ENCODE measurements at places on chromosomes 13 and 19. TPM values are rescaled to one million over a fixed set of nuclear protein-coding genes. Genes with fewer than 3 reads are reported as not detected.

The ZNF667 gene
- 0.29 TPM for total RNA-seq

The CEACAM4 gene
- not detected for total RNA-seq

DNA sequence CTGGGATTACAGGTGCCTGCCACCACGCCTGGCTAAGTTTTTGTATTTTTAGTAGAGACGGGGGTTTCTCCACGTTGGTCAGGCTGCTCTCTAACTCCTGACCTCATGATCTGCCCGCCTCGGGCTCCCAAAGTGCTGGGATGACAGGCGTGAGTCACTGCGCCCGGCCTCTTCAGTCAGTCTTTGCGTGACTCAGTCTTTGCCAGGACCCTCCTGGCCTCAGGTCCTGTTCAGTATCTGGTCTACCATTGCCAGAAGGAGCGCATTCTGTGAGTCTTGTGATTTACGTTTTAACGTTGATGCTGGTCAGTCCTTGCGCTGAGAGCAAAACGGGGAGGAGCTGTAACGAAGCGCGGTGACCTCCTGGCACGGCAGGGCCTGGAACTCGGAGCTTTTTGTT, 7.6 kb upstream of the HMG20B start:
- no peak for DNase-seq
- no peak overlapping the region for H3K27ac ChIP-seq
- no peak overlapping the region for H3K4me3 ChIP-seq
- H3K4me1 ChIP-seq, result no peaks in the 10 kb centered on the region
- no peaks in the 10 kb centered on the region for H3K36me3 ChIP-seq
- H3K27me3 ChIP-seq, result no peaks in the 10 kb centered on the region

DNA sequence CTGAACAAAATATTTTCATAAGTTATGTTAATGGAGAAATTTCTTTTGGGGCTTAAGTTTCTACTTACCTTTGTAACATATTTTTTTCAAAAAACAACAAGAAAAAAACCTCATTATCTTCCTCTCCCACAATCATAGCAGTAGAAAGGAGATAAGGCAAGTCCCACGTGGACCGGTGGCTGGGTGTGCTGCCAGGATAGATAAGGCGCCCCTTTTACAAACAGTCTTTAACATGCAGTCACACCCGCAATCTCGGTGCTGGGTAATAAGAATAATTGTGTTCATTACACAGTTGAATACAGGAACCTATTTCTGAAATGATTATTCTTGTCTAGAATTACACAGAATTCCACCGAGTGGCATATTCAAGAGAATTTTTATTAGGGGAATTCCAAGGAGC, 1202.3 kb downstream of the UQCRFS1 start:
- H3K4me3 ChIP-seq, result no peak overlapping the region
- no peaks in the 10 kb centered on the region for H3K4me1 ChIP-seq
- no peak overlapping the region for H3K27ac ChIP-seq
- H3K27me3 ChIP-seq, result no peaks in the 10 kb centered on the region
- no peaks in the 10 kb centered on the region for H3K36me3 ChIP-seq

- no peak for DNase-seq
- H3K27ac ChIP-seq, result peak overlapping the region; percentile 66
- peaks cover 21% of the 10 kb centered on the region for H3K4me1 ChIP-seq
- H3K36me3 ChIP-seq, result peaks cover 13% of the 10 kb centered on the region
These were observed 407 bp upstream of the ZNF440 start for GRCh38 chr19:11813703-11814028.

GRCh38 chr13:109727251-109727650, 59.1 kb downstream of the IRS2 start:
- peaks cover 2% of the 10 kb centered on the region for H3K4me1 ChIP-seq
- H3K27ac ChIP-seq, result no peak overlapping the region
- no peak overlapping the region for H3K4me3 ChIP-seq
- no peaks in the 10 kb centered on the region for H3K27me3 ChIP-seq

GRCh38 chr19:58397533-58398037, 2.1 kb downstream of the RNF225 start:
- H3K4me3 ChIP-seq, result no peak overlapping the region
- H3K27me3 ChIP-seq, result peaks cover 11% of the 10 kb centered on the region
- H3K4me1 ChIP-seq, result peaks cover 24% of the 10 kb centered on the region
- H3K27ac ChIP-seq, result no peak overlapping the region
- no peak for DNase-seq
- peaks cover 23% of the 10 kb centered on the region for H3K36me3 ChIP-seq

The IL4I1 gene
- total RNA-seq, result 7.5 TPM

DNA sequence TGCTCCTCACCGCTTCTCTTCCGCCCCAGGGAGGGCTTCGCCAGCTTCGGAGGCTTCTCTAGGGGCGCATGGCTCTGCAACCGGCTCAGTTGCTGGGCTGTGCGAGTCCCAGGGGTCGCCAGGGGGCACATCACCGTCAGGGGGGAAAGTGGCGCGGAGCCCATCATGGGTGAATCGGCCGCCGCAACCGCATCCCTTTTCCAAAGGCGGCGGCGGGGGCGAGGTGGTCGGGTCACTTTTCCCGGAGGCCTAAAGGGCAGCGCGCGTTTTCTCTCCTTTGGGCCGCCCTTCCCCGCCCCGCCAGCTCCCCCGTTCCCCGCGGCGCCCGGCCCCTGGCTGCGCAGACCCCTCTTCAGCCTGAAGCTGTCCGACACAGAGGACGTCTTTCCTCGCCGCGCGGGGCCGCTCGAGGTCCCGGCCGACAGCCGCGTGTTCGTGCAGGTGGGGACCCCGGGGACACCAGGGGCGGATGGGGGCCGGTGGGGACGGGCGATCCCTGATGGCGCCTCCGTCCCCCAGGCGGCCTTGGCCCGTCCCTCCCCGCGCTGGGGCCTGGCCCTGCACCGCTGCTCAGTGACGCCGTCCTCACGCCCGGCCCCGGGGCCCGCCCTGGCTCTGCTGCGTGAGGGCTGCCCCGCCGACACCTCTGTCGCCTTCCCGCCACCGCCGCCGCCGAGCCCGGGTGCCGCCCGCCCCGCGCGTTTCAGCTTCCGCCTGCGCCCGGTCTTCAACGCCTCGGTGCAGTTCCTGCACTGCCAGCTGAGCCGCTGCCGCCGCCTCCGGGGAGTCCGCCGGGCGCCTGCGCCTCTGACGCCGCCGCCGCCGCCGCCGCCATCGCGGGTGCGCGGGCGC, 1.7 kb downstream of the TGFBR3L start:
- peak; percentile 80 for DNase-seq
- peaks cover 29% of the 10 kb centered on the region for H3K4me1 ChIP-seq
- peak overlapping the region; percentile 72 for H3K4me3 ChIP-seq
- H3K36me3 ChIP-seq, result peaks cover 6% of the 10 kb centered on the region
- no peak overlapping the region for H3K27ac ChIP-seq

- H3K27ac ChIP-seq, result peak overlapping the region; percentile 99
- no peaks in the 10 kb centered on the region for H3K27me3 ChIP-seq
- peak; percentile 97 for DNase-seq
- peak overlapping the region; percentile 60 for H3K4me3 ChIP-seq
- no peaks in the 10 kb centered on the region for H3K36me3 ChIP-seq
These were observed 135.2 kb downstream of the TSHZ3 start for GRCh38 chr19:31214086-31214485.

- H3K36me3 ChIP-seq, result no peaks in the 10 kb centered on the region
- no peak overlapping the region for H3K27ac ChIP-seq
- no peak overlapping the region for H3K4me3 ChIP-seq
- H3K4me1 ChIP-seq, result no peaks in the 10 kb centered on the region
These were observed 277.7 kb upstream of the ZNF507 start for GRCh38 chr19:32067685-32068084.

The MUC16 gene
- not detected for total RNA-seq

- DNase-seq, result no peak
- peaks cover 4% of the 10 kb centered on the region for H3K27me3 ChIP-seq
- no peaks in the 10 kb centered on the region for H3K4me1 ChIP-seq
- no peaks in the 10 kb centered on the region for H3K36me3 ChIP-seq
- H3K4me3 ChIP-seq, result no peak overlapping the region
These were observed 50.3 kb upstream of the CYP2A7 start for GRCh38 chr19:40932008-40932959.
